ENCODE measurements at places on chromosomes 13 and 19.

GRCh38 chr13:48158290-48158689, 63.4 kb upstream of the MED4 start:
- no peak for DNase-seq

DNA sequence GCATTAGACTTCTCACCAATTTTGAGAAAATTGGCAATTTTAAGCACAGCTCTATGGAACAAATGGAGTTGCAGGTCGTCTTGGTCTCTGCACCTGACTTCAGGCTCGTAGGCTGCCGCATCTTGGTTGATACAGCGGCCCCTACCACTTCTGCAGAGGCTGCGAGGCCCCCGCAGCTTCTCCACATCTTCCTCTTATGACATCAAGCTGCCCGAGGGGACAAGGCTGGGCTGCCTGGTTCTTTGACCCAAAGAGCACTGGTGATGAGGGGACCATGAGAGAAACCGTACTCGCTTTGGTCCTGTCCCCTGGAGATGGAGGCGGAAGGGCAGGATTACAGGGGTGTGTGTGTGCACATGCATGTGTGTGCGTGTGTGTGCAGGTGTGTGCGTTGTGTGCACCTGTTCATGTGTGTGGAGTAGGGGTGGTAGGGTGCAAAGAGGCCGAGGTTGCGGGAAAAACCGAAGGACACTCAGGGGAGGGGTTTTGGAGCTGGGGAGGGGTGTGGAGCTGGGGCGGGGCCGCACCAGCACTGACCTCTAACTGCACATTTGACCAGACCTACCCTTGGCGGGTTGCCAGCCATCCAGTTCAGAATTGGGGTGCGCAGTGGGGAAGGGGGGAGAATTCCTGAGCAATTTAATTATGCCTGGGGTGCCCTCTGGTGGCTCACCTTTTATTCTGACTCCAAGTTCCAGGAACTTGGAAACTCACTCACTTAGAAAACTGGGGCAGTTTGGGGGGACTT, 65.1 kb upstream of the ARHGEF7 start:
- DNase-seq: peak; percentile 34

- DNase-seq: no peak
Observed at GRCh38 chr13:74423434-74423833, 289.2 kb upstream of the KLF12 start.

- DNase-seq: peak; percentile 15
Observed at GRCh38 chr19:13526552-13526951, 20.3 kb upstream of the CACNA1A start.

DNA sequence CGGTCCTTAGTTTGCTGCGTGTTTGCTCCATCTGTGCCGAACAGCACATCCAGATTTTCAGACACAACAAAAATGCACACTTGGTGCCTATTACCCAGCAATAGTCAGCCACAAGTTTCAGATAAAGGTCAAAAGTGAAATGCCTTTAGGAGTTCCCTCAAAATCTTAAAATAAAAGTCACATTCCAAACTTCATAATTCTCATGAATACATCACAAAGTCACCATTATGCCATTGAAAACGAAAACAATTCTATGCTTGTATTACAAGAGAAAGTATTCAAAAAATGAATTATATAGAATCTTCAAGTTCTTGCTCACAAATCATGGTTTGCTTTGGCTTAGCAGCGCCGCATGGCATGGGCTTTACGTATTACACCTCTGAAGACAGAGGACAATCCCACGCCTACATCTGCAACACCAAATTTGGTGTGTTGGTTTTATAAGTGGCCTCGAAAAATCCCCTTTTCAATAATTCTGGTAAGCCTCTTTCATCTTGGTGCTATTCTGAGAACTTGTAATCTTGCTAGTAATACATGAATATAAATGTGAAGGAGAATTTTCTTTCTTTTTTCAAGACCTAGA, 26.6 kb downstream of the COL4A1 start:
- DNase-seq: no peak

GRCh38 chr19:39474139-39474620, 6.5 kb upstream of the TIMM50 start:
- DNase-seq: peak; percentile 31

DNA sequence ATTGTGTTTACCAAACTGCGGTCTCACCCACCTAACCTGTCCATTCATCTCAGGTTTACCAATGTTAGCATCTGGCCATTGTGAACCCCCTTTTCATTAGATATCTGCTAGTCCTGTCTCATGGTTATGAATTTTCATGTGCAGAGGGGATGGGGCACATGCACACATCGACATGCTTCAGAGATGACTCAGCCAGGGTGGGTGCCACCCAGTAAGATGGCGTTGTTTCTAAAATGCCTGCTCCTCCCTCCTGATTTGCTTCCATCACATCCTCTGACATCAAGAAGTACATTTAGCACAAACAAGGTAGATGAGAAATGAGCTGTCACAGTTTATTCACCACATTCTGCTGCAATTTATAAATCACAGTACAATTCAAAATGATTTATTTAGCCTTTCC, 51.3 kb downstream of the GPALPP1 start:
- peak; percentile 25 for DNase-seq

- no peak for DNase-seq
Observed at GRCh38 chr19:27765912-27766725, 1446.8 kb downstream of the UQCRFS1 start.

DNA sequence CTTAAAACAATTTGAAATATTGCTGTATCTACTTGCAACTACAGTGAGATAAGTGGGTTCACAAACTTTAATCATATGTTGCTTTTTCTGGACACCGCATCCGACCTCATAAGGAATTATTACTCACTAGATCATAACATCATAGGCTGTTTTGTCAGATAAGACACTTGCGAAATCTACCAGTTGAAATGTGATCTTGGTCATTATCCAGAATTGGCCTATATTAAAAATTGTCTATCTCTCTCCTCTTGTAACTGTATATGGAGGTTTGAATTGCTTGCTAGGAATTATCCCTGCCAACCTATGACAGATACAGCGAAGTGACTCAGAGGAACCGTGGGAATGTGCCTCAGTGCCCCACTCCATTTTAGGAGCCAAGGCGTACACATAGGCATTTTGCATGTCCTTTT, 117.0 kb upstream of the POSTN start:
- peak; percentile 68 for DNase-seq

DNA sequence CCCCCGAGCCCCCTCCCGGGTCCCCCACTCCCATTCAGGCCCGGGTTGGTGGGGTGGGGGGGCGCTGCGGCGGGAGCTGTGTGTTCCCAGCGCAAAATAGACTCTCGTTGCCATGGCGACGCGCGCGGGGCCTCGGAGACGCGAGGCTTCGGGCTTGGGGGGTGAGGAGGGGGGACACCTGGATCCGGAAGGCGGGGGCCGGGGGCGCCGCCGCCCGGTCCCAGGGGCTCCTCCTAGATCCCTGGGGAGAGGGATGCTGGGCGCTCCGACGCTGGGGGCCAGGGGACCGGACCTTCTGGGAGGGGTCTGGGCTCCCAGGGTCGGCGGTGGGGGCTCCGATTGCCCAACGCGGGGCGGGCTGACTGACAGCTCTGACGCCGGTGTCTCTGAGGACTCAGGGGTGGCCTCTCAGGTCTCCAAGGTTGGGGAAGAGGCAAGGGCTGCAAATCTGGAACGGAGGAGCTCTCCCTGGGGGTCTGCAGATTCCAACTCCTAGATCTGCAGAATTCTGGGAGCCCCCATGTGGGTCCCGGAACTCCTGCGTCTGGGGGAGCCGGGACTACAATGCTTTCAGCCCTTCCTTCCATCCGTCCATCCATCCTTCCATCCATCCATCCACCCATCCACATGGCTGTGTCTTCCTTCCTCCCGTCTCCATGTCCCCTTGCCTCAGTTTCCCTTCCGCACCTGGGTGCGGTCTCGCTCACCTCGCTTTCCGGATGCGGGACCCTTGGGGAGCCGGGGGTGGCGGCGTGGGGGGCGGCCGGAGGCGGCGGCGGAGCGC, 9.1 kb upstream of the SHISA7 start:
- DNase-seq: no peak

DNA sequence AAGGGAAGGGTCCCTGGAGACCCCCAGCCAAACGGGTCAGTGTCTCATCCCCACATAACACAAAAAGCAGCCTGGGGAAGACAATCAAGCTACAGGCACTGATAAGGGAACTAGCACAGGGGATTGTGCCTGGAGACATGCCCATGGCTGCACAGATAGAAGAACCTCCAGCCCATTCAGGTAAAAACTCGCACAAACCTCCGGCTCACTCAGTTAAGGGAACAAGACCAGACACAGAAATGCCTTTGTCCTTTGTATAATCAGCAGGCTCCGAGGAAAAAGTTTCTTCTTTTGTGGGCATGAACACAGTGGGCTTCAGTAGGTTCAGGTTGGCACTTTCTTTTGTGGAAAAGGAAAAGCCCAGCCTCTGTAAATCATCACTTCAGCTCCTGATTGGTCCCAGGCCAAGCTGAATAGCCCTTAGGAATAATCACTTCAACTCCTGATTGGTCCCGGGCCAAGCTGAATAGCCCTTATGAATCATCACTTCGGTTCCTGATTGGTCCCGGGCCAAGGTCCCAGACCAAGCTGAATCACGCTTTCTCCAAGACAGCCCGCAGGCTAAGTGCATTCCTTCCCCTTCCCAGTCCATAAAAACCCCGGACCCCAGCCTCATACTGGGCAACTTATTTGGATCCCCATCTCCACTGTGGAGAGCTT, 5.0 kb upstream of the ZNF230 start:
- DNase-seq: peak; percentile 68

DNA sequence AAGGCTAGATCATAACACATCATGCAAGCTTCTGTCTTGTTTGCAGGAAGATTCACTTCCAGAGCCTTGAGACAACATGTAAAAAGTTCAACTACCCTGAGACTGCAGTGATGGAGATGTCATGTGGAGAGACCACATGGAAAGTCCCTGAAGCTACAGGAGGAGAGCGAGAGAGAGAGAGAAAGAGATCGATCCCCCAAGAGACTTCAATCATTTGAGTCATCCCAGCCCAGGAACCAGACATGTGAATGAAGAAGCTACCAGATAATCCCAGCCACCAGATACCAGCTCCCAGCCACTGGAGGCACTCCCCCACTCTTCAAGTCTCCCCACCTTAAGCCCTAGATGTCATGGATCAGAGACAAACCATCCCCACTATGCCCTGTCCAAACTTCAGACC, 10.7 kb upstream of the EVI5L start:
- DNase-seq: no peak

DNA sequence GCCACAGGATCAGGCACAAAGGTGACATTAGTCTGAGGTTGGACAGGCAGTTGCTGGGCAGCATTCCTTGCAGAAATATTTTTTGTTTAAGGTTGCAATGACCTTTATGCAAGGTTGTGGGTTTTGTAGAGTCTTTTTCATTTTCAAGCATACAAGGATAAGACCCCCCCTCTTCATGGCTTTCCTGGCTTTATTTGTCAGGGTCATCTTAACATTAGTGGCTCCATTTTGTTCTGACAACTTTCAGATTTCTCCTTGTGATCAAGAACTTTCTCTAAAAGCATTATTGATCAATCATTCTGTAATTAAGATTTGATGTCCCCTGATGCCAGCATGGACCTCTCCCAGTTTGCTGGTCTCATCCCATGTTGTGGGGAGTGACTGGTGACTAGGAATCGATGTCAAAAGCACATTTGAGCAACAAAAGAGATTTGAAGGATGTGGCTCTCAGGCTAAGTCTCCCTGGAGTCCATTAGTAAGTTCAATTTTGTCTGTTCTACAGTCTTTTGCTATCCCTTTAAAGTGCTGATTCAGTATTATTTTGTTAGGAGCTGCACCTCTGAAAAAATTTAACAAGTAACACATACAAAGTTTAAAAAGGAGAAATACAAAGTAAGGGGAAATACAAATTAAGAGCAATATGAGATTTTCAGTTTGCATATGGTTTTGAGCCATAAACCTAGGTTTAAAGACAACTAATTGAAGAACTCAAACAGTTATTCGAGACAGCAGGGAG, 5.3 kb downstream of the CARD8 start:
- DNase-seq: no peak

DNA sequence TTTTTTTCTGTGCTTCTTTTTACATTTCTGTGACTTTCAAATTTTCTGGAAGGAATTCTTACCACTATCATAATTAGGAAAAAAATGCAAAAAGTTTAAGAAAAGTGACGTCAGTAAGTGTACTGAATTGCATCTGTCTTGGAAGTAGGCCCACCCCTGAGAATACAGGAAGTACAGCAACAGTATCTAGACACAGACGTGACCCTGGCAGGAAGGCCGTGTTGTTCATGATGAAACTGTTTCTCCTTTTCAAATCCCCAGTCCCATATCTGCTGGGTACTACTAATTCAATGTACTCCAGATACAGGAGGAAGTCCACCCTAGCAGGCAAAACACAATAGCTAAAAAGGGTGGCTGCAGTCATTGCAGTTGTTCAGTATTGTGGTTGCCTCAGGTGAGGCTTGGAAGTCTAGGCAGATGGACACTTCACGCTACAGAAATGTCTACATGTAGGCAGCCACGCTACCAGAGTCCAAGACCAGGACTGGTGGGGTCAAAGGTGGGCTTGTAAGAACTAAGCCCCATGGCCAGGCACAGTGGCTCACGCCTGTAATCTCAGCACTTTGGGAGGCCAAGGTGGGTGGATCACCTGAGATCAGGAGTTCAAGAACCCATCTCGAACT, 49.6 kb upstream of the MED4 start:
- DNase-seq: peak; percentile 66

- no peak for DNase-seq
Observed at GRCh38 chr13:100610391-100611347, 22.1 kb upstream of the GGACT start.

DNA sequence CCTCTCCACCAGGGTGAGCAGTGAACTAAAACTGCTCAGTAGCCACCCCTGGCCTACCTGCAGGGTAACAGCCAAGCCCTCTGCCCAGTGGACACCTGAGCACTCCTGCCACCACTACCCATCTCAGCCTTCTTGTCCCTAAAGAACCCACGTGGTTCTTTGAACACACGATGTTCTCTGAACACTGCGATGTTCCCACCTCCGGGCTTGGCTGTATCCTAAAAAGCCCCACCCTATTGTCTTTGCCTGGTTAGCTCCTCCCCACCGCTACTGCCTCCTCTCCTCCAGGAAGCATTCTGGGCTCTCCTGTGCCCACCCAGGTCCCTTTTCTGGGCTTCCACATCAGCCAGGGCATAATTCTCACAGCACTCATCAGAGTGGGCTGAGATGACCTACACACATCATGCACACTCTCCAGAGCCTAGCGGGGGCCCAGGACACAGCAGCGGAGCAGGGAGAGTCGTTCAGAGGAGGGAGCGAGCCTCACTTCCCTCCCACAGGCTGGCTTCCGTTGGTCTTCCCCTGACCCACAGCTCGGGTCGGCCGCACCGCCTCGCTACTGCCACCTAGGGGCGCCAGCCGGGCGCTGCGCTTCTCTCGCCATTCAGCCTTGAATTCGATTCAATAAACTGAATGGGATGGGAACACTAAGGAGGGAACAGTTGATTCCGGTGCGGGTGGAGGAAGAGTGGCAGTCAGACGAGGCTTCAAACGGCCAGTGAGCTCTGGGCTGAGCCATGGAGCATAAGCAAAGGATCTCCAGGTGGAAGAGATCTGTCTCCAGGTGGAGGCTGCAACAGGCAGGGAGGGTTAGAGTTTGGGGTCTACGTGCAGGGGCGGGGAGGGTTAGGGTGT, 3.2 kb downstream of the ELAVL1 start:
- DNase-seq: peak; percentile 79
